ENCODE measurements at places on chromosomes 2 and 18.

GRCh38 chr2:85158559-85159273 lies 25.5 kb downstream of the TCF7L1 start:
- DNase-seq = no peak

DNA sequence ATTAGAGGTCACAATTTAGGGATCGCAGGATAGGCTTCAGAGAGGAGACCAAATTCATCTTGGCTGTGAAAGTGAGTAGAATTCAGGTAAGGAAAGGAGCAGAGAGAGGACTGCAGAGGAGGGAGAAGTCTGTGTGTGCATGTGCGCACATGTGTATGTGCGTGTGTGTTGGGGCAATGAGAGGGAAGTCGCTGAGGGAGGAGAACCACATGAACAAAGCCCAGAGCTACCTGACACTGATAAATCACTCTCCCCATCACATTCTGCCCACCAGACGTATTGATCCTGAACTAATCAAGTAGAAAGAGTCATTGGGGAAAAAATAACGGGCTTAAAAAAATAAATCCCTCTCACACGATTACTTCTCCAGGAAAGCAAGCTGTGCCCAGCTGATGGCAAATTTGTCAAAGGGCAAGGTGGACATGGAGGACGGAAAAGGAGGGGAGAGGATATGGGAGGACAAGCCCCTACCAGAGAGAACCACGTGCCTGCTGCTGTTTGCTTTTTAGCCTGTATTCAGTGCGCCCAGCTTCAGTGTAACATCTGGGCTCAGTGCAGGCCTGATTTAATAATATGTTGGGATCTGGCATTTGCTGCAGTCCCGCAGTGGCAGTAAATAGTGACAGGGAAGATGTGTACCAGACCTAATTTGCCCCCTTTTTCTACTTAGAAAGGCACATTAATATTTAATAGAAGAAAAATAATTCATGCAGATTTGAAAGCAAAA lies 307.5 kb downstream of the C1D start:
- no peak for DNase-seq

DNA sequence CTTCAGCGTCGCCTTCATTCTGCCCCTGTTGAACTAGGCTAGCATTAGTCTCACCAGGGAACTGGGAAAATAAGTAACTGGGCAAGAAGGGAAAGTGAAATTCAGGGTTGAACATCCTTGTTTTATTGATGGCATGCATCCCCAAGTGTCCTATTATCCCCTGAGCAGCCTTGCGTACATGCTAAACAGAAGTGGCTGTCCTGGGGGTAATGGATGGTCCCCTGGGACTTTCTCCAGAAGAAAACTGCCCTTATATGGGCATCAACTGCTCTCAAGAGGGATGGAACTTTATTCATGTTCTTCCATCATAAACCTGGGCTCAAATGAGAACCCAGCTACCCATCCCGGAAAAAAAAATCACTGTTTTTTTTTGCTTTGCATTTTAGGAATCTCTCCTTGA lies 11.8 kb upstream of the SMIM21 start:
- DNase-seq = no peak

GRCh38 chr2:11515490-11515981 lies 18.3 kb upstream of the GREB1 start:
- no peak for DNase-seq

- DNase-seq = no peak
These were observed 73.6 kb upstream of the CYP1B1 start for GRCh38 chr2:38149531-38149930.

GRCh38 chr2:151482171-151482725 lies 72.5 kb downstream of the RIF1 start:
- peak; percentile 9 for DNase-seq

DNA sequence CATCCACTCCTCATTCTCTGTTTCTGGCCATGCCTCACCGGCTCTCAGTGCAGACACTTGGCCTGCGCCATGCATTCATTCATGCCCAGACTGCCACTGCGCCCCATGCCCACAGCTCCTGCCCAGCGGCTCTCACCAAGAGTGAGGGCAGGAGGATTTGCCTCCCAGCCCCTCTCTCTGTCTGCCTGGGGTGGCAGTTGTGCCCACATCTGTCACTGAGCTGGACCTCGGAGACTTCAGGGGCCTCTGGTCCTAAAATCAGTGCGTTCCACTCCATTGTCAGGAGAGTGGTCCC lies 75.1 kb downstream of the CIB4 start:
- DNase-seq = no peak

Data from activated naive CD4-positive, alpha-beta T cell treated with Interleukin-2 at 50 U/mL for 16 hours (primary cell).